ENCODE measurements at places on chromosomes 11 and 22. TPM values are rescaled to one million over a fixed set of nuclear protein-coding genes. Genes with fewer than 3 reads are reported as not detected.

DNA sequence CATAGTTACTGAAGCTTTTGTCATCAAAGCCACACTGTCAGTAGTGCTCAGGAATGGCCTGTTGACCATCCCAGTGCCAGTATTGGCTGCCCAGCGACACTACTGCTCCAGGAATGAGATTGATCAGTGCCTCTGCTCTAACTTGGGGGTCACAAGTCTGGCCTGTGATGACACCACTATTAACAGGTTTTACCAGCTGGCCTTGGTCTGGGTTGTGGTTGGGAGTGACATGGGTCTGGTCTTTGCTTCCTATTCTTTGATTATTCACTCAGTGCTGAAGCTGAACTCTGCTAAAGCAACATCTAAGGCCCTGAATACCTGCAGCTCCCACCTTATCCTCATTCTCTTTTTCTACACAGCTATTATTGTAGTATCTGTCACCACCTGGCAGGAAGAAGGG, 21.5 kb downstream of the OR56B4 start:
- no peak for DNase-seq

The LRRC32 gene
- 117 TPM for total RNA-seq

GRCh38 chr11:126165311-126165720, 46.1 kb downstream of the RPUSD4 start:
- DNase-seq, result no peak

GRCh38 chr11:29634244-29634643, 382.6 kb downstream of the KCNA4 start:
- peak; percentile 29 for DNase-seq

The CRYBB1 gene
- not detected for total RNA-seq

DNA sequence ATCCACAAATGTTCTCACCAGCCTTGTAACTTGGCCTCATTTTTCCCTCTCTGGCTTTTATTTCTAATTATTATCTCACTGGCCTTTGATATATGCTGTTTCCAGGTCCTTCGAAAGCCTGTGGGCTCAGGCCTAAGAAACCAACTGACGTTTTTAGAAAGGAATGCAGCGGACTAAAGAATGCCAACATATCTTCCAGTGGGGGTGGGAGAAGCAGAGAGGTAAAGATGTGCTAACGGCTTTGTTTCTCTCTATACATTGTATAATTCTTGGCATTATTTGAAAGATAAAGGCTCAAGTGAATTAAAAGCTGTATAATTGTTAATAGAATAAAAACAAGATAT, 28.2 kb downstream of the OR6Q1 start:
- DNase-seq, result peak; percentile 88

- DNase-seq, result no peak
Measured at GRCh38 chr11:2563213-2564007, 118.6 kb downstream of the KCNQ1 start.

GRCh38 chr11:115891581-115891980, 387.4 kb upstream of the CADM1 start:
- DNase-seq, result no peak

- no peak for DNase-seq
Measured at GRCh38 chr11:12180257-12181205, 70.1 kb downstream of the MICAL2 start.

DNA sequence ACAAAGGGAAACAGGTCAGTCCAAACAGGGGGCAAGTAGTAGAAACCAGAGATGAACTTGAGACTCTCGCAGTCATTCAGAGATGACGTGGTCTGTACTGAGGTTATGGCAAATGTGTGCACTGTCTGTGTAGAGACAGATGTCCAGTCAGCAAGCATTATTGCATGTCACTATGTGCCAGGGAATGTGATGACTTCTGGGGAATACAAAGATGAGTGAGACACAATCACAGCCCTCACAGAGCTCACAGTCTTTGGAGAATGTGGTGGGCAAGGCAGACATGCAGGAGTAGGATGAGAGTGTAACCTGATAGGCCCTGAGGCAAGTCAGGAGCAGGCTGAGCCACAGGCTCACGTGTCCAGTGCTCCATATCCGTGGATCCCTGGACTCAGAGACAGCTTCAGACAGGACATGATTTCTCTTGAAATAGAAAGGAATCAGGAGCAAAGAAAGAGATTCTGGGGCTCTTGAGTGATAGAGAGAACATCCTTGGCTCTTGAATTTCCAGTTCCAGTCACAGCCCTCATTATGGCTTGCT, 550.7 kb downstream of the ETS1 start:
- no peak for DNase-seq

DNA sequence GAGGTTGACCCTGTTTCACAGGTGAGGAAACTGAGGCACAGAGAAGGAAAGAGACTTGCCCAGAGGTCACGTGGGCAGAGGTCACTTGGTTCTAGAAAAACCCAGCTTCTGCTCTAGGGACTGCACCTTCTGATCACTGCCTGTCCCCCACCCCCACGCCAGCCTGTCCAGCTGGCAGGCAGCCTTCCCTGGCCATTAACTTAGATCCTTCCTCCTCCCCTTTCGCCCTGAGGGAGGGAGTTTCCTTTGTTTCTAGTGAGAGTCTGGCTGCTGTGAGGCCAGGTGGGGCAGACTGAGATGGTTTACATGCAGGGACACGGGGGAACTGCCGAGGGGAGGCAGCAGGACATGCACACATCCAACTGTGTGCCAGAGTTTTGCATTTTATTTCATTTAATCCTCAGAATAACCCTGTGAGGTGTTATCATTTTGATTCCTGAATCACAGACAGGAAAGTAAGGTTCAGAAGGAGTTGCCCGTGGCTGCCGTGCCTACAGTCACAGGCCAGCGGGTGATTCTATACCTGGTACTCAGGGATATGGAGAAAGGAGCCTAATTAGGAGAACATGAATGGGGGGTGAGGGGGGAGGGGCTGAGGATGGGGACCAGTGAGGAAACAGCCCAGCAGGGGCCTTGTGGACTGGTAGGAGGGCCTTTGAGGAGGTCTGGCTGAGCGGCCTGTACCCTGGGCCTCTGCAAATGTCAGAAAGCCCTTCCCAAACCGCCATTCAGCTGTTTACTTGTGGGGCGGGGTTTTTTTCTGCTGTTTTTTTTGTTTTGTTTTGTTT, 3.4 kb downstream of the FAM83F start:
- DNase-seq, result peak; percentile 48

The AIFM3 gene
- not detected for total RNA-seq

- DNase-seq, result peak; percentile 70
Measured at GRCh38 chr22:40436505-40437431, 66.4 kb downstream of the SGSM3 start.

DNA sequence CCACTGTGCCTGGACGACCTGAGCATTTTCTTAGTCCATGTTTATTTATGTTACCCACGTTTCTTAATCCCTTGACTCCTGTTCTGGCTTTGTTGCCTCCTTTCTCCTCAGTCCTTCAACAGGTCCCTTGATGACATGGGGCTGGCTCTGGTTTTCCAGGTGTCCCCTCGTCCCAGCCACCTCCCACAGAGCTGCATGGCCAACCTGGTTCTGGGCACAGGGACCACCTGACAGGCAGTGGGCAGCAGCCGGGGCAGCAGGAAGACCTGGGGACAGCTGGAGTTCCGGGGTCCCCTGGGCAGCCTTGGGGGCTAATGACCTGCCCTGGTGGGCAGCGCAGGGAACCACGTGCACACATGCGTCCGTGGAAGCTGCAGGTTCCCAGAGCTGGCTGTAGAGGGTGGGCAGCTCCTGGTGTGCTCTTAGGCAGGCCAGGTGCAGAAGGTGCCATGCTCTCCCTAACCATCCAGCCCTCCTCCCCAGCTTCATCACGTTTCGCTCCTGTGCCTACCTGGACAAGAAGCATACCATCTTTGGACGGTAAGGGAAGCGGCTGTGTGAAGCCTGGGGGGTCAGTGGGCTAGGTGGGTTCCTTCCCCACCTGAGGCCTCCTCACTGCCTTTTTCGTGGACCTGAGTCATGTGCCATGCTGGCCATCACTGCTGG, 27.7 kb downstream of the PPIL2 start:
- no peak for DNase-seq

- no peak for DNase-seq
Measured at GRCh38 chr11:100712583-100712982, 25.5 kb downstream of the ARHGAP42 start.

The C11orf52 gene
- total RNA-seq, result 0.31 TPM

DNA sequence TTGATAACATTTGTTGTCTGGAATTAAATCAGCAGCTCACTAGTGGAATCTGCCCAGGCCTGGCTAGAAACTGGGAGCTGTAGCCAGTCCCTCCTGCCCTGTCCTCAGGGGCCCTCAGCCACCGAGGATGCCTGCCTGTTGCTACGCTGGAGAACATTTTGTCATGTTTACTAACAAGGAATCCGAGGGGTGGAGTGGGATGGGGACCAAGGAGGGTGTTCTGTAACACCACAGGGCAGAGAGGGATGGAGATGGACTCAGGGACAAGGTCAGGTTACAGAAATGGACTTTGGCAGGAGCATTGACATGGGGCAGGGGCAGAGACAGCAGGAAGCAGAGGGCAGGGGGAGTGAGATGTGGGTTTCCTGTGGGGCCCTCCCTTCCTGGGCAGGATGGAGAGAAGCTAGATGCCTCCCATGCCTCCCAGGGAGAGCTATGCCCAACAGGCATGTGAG, 45.8 kb upstream of the AMPD3 start:
- DNase-seq, result no peak

- peak; percentile 25 for DNase-seq
Measured at GRCh38 chr11:119518746-119519730, 96.1 kb upstream of the THY1 start.

The CHADL gene
- total RNA-seq, result 2.1 TPM

The SORL1 gene
- 0.31 TPM for total RNA-seq

- DNase-seq, result peak; percentile 3
Measured at GRCh38 chr11:111148953-111149352, 96.6 kb upstream of the POU2AF2 start.

DNA sequence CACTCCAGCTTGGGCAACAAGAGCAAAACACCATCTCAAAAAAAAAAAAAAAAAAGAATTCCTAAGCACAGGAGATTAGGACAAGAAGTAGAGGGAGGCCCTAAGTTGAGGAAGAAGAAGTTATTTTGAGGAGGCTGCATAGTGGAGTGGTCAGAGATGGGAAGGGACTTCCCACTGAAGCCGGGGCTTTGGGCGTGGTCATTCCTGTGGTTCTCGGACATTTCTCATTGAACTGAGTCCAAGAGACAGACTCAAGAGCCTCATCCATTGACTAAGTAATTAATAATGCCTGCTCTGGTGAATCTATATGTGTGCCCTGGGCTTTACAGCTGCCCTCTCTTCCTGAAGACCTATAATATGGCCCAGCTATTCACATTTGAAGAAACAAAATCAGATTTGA, 53.2 kb upstream of the FTH1 start:
- no peak for DNase-seq

DNA sequence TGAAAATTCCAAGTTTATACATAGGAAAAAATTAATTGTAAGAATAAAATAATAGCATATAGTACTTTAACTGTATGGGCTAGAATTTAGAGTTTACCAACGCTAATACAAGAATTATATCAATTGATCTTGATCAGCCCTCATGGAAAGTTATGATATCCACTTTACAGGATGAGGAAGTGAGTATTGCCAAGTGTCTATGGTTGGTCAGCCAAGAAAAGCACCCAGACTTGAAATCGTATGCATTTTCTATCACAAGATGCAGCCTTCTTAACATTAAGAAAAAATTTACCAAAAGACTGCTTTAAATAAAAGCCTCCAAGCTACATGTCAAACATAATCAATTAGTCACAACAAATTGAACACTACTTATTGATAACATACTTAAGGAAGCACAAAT, 53.0 kb downstream of the DDI1 start:
- peak; percentile 54 for DNase-seq

The ESAM gene
- total RNA-seq, result 303 TPM

GRCh38 chr11:118048472-118049370, 28.2 kb upstream of the TMPRSS4 start:
- DNase-seq, result no peak

GRCh38 chr11:128568166-128568778, 19.1 kb downstream of the ETS1 start:
- no peak for DNase-seq

The DGCR6 gene
- total RNA-seq, result 0.44 TPM

DNA sequence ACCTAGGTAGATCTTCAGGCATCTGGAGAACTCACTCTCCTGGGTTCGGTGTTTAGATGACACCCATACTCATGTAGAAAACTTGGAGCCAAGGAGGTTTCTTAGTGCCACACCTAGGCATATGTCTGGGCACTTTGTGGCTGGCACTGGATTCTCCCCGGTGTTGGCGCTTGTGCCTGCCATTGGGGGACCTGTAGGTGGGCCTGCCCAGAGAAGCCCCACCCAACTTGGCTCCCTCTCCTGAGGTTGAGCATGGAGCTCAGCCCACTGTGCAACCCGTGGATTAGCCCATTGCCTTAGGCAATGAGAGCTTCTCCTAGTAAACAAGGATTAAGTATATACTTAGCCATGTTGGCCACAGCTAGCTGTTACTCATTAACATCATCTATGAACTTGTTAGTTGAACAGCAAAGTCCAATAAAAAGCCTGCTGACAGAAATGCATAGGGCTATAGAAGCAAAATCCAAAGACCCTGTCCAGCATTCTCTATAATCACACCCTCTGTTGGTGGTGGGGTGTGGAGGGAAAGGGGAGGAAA, 335.5 kb upstream of the CHORDC1 start:
- DNase-seq, result no peak

The GRM5 gene
- 0.11 TPM for total RNA-seq

- no peak for DNase-seq
Measured at GRCh38 chr11:43503417-43503816, 144.7 kb downstream of the TTC17 start.

GRCh38 chr11:102494216-102494615, 36.3 kb downstream of the MMP7 start:
- DNase-seq, result peak; percentile 85

DNA sequence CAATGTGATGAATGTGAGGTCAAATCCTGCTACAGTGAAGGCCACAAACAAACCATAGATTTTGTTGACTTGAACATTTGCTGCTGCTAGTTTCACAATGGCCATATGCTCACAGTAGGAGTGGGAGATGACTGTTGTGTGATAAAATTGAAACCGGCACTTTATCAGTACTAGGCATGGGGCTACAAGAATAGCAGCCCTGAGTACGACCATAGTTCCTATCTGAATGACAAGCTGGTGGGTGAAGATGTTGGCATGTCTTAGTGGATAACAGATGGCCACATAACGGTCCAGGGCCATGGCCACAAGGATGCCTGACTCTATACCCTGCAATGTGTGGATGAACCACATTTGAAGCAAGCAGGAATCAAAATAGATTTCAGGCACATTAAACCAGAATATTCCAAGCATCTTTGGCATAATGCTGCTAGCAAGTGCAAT, 2.8 kb downstream of the OR52A1 start:
- DNase-seq, result no peak

The MOGAT2 gene
- not detected for total RNA-seq

The NXPE2 gene
- not detected for total RNA-seq

DNA sequence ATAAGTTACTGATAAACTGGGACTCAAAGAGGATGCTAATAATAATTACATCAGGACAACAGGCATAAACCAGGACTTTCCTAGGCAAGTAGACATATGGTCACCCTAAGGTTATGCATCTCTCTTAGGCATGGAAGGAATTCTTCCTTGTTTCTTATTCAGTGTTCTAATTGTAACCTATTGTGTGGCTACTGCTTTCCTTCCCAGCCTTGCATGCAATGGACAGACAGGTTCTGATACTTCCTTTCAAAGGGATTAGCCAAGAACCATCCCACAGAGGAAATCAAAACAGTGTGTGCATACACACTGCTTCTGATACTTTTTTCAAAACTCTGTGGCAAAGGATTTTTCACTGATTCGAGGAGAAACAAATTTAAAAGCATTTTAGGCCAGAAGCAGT, 48.3 kb downstream of the RRAS2 start:
- DNase-seq, result peak; percentile 65

The OR4D5 gene
- not detected for total RNA-seq

The SOX6 gene
- 0.14 TPM for total RNA-seq
